Activated CD8-positive, alpha-beta T cell treated with anti-CD3 and anti-CD28 coated beads for 36 hours (primary cell): ENCODE measurements at places on chromosomes 16 and 17. TPM values are rescaled to one million over a fixed set of nuclear protein-coding genes. Genes with fewer than 3 reads are reported as not detected.

TP53TG3 gene
- not detected for total RNA-seq

ZNF747 gene
- total RNA-seq: 6.7 TPM

NAGS gene
- 1.7 TPM for total RNA-seq

CDC6 gene
- 118 TPM for total RNA-seq

KRTAP4-5 gene
- not detected for total RNA-seq

PRAC2 gene
- not detected for total RNA-seq

ZNF213 gene
- total RNA-seq: 6.1 TPM

FGF11 gene
- total RNA-seq: 16.5 TPM

LHX1 gene
- not detected for total RNA-seq

UNC119 gene
- total RNA-seq: 43.6 TPM

DNA sequence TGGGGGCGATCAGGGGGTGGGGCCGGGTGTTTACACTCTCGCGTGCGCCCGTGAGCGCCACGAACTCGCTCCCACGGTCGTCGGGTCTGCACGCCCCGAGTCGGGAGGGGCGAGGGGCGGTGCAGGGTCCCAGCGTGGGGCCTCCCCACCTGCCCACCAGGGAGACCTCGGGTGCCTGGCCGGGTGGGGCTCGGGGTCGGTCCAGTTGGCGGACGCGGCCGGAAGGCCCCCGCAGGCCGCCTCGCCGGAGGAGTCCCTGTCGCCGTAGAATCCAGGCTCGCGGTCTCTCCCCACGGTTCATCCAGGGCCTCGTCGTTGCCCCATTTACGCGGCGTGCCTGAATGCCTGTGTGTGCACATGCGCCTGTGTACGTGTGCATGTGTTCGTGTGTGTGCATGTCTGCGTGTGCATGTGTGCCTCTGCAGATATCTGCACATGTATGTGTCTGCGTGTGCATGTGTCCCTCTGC is 510 bp upstream of the RAB40B start:
- peaks cover 9% of the 10 kb centered on the region for H3K36me3 ChIP-seq
- peak overlapping the region; percentile 71 for H3K4me3 ChIP-seq
- no peak overlapping the region for H3K27ac ChIP-seq
- peaks cover 9% of the 10 kb centered on the region for H3K4me1 ChIP-seq
- peaks cover 4% of the 10 kb centered on the region for H3K27me3 ChIP-seq

DNA sequence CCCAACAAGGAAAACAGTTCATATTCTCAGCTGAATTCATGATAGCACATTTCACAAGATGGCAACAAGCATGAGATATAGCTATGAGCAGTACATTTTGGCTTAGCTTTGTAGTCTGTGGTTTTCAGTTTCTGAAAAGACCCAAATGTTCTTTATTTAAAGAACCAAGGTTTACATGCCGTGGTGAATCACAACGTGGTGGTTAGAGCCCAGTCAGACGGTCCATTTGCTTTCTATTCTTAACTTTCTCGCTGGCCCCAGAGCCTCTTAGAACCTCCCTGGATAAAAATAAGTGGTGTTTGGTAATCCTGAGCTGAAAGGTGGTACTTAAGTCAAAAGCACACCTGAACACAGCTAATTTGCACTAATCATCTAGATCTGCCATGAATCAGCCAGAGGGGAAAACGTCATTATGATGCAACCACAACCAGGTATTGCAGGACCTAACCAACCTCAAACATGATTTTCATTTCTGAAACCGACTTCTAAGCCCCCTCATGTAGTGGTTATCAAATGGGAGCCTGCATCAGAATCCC is 18.6 kb upstream of the HAPSTR1 start:
- H3K4me3 ChIP-seq: peak overlapping the region; percentile 57
- peaks cover 54% of the 10 kb centered on the region for H3K4me1 ChIP-seq
- peaks cover 2% of the 10 kb centered on the region for H3K27me3 ChIP-seq
- H3K27ac ChIP-seq: peak overlapping the region; percentile 98
- H3K36me3 ChIP-seq: peaks cover 14% of the 10 kb centered on the region

DNA sequence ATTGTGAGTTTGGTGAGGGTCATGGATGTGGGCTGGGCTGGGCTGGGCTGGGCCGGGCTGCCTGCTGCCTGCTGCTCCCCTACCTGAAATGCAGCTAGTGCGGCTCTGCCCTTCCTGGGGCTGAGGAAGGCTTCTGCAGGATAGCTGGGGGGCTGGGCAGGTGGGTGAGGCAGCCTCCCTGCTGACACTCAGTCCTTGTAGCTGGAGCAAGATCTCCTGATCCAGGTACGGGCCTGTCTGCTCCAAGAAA is 4.7 kb downstream of the RPL13 start:
- no peaks in the 10 kb centered on the region for H3K27me3 ChIP-seq
- H3K27ac ChIP-seq: peak overlapping the region; percentile 34
- peaks cover 44% of the 10 kb centered on the region for H3K36me3 ChIP-seq
- peak overlapping the region; percentile 50 for H3K4me3 ChIP-seq

DNA sequence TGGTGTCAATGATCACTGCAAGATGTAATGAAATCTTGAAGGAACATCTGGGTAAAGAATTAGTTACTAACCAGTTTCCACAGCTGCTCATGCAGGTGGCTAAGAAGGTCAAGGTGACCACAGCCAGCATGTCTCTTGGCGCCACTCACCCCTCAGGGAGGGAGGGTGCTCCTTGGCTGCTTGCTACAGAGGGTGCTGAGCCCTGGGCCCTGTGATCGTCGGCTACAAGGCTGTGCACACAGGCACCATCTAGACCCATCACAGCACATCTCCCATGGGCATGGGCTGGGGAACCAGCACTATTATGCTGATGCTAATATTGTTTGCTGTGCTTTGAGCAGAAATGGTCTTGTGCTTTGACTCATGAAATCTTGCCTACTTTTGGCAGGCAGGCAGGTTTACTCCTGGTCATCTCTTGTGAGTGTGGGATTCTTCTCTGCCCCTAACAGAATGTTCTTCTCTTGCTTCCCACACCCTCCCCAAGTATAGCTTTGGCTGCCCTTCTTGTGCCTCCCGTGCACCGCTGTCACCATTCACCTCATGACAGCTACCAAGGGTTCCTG is 36.4 kb downstream of the TXNDC11 start:
- H3K4me3 ChIP-seq: no peak overlapping the region
- H3K27me3 ChIP-seq: no peaks in the 10 kb centered on the region
- no peak for DNase-seq
- peaks cover 3% of the 10 kb centered on the region for H3K4me1 ChIP-seq

DNA sequence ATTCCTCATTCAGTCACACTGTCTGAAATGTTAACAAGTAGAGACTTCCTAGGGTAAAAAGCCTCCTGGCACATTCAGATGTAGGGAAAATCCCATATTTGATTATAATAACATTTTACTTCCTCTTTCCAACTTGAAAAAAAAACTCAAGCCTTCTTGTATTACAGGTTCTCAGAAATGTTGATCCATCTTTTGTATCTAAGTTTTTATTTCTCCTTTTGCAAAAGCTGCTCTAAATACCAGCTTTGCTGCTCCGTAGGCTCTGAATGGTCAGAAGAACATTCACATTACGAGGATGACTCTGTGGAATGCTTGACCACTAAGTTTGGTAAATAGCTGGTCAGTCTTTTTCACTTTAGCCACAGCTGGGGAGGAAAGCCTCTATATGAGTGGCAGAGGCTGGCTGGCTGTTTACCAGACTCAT is 13.2 kb upstream of the HEATR6 start:
- no peak for DNase-seq
- H3K27ac ChIP-seq: no peak overlapping the region
- peaks cover 4% of the 10 kb centered on the region for H3K27me3 ChIP-seq
- no peak overlapping the region for H3K4me3 ChIP-seq
- peaks cover 4% of the 10 kb centered on the region for H3K36me3 ChIP-seq

- no peaks in the 10 kb centered on the region for H3K36me3 ChIP-seq
- no peak overlapping the region for H3K27ac ChIP-seq
- no peak overlapping the region for H3K4me3 ChIP-seq
- peaks cover 14% of the 10 kb centered on the region for H3K4me1 ChIP-seq
- no peak for DNase-seq
Measured at GRCh38 chr16:31363721-31364120, 8.7 kb downstream of the ITGAX start.

DNA sequence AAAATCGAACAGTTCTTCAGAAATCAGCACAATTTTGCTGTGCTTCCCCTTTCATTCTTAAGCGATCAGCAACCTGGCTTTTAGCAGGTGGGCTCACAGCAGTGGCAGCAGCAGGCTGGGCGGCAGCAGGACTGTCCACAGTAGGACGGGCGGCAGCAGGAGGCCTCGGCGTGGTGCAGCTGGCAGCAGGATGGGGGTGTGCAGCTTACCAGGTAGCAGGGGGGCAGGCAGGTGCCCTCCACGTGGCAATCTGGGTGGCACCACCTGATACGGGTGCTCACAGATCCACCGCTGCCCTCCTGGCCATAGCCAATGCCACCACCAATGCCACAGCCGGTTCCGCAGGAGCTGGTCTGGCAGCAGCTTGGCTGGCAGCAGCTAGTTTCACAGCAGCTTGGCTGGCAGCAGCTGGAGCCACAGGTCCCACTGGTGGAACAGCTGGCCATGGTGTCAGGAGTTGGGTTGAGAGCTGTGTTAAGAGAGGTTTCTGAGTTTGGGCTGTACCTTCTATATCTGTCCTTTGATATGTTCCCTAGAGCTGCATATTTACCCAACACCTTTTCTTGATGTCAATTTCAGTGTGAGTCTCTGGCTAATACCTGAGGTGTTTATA is at the start of gene KRTAP1-4:
KRTAP1-4 (minus strand) TSS at position 563 of the 613 bp plus-strand sequence; CDS start at position 446, 117 bp downstream.
- peaks cover 19% of the 10 kb centered on the region for H3K27me3 ChIP-seq
- no peak within 1 kb of the TSS for H3K4me3 ChIP-seq
- H3K36me3 ChIP-seq: no peaks in the 10 kb centered on the region
- H3K4me1 ChIP-seq: no peaks in the 10 kb centered on the region
- DNase-seq: no peak

DNA sequence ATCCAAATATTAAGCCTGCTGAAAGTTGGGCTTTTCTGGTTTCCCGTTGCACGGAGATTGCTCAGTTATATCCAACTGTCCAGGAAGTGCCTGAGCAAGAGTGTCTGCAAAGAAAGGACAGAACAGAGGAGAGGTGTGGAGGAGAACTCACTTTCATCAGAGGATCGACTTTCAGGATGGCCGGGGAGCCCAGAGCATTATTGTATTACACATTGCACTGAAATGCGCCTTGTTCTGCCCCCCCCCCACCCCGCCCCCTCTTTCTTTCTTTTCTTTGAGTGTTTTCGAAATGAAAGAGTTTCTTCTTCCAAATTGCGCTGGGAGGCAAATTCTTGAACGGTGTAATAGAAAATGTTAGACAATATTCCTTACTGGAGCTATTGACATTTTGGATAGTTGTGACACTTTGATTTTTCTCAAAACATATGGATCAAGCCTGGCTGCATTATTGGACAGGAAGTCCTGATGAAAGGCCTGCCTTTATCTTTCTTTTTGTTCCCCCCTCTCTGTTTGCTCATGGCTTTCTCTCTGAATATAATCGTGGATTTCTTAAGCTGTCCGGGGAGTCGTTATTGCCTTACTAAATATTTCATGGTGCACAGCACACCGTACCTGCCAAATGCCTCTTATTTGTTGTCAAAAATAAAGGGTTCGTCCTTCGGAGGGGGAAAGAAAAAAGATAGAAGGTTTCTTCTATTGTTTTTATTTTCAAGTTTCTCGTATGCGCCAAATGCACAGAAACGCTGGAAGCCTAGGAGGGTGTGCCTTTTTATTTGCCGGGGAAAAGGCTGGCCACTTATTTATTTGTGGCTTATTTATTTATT is 110.8 kb downstream of the IRX3 start:
- no peaks in the 10 kb centered on the region for H3K36me3 ChIP-seq
- no peaks in the 10 kb centered on the region for H3K4me1 ChIP-seq
- no peak for DNase-seq
- no peak overlapping the region for H3K27ac ChIP-seq
- H3K4me3 ChIP-seq: no peak overlapping the region
